ENCODE measurements at places on chromosomes 7 and 10. TPM values are rescaled to one million over a fixed set of nuclear protein-coding genes. Genes with fewer than 3 reads are reported as not detected.

The BLVRA gene
- 36.3 TPM for total RNA-seq

The RBM17 gene
- total RNA-seq: 39.1 TPM

The ASZ1 gene
- total RNA-seq: not detected

The MPP7 gene
- under 0.01 TPM for total RNA-seq

The PTPRZ1 gene
- not detected for total RNA-seq

The POLR2J2 gene
- total RNA-seq: 3.5 TPM

The PLEKHS1 gene
- not detected for total RNA-seq

The DEPP1 gene
- 100 TPM for total RNA-seq

The TM9SF3 gene
- 98.5 TPM for total RNA-seq

The CRYGN gene
- 0.47 TPM for total RNA-seq

The ABCC2 gene
- 0.60 TPM for total RNA-seq

The LEP gene
- total RNA-seq: not detected

The AOC1 gene
- total RNA-seq: not detected

The PTN gene
- total RNA-seq: 38.6 TPM

The ZNF488 gene
- not detected for total RNA-seq

The AKR1D1 gene
- not detected for total RNA-seq

The UCMA gene
- not detected for total RNA-seq

Measured in bronchial smooth muscle cell (primary cell).